Pancreas (tissue), 10 donors: ENCODE measurements at places on chromosomes 16 and 17. TPM values are rescaled to one million over a fixed set of nuclear protein-coding genes. Genes with fewer than 3 reads are reported as not detected.
A peak's percentile ranks its signal among the peaks of the same experiment; 100 is the strongest.

DNA sequence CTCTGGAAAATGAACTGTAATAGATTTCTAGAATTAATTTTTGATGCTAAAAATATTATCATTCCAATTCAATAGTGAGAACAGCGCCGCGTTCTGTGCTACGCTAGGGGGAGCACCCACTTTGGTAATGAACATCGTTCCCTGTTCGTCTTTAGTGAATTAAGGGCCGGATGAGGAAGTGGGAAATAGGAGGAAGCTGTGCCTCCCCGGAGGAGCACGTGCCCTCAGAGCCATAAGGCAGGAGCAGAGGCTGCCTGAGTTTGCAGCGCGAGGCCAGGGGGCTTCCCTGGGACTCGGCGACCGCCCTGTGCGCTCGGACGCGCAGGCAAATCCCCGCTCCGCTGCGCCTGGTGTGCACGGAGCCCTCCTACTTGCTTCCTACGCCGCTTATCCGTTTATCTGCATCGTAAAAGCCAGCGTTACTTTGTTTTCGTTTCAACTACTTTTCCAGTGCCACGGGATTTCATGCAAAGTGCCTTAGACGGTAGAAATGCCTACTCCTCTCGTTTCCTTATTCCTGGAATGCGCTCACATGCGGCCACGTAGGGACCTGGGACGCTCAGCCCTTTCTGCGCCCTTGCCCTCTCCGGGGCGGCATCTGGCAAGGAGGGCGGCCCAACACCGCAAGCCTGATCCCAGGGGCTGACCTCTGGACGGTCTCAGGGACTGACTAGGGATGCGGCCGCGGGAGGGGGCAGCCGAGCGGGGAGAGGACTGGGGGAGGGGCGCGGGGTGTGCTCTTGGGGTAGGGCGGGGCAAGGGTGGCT lies 76.4 kb downstream of the KCNJ12 start:
- no peak overlapping the region for H3K4me3 ChIP-seq
- peaks cover 6% of the 10 kb centered on the region for H3K4me1 ChIP-seq
- H3K27me3 ChIP-seq: peaks cover 6% of the 10 kb centered on the region
- no peak overlapping the region for H3K27ac ChIP-seq
- no peaks in the 10 kb centered on the region for H3K36me3 ChIP-seq

DNA sequence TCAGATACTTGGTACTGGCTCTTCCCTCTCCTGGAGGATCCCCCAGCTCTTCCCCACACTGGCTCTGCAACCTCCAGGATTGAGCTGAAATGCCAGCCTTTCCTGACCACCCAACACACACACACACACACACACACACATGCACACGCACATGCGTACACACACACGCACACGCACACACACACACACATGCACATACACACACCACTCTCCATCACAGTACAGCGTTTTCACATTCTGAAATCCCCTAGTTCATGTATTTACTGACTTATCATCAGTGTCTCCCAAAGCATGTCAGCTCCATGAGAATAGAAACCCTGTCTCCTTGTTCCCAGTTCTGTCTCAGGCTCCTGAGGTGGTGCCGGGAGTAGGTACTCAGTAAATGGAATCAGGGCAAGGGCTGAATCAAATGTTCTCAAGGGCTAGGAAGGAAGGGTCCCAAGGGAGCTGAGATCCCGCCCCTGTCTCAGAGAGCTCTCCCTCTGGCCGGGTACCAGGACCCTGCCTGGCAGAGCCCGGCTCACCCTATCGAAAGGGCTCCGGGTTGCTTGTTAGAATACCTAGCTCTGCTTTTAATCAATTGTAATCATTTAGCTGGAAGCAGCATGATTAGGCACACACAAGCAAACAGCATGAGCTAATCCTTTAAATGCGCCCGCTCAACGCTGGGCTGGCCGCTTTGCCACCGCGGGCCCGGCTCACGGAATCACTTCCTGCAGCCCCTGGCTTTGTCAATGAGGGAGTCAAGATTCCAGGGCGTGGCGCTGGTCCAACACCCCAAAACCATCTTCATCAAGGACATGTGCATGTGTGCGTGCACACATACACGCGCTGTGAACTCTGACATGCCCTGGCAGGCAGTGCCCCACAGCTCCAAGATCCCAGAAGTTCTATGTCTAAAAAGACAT lies 140.7 kb downstream of the C16orf78 start:
- H3K27ac ChIP-seq: no peak overlapping the region
- no peaks in the 10 kb centered on the region for H3K27me3 ChIP-seq
- H3K4me1 ChIP-seq: no peaks in the 10 kb centered on the region

DNA sequence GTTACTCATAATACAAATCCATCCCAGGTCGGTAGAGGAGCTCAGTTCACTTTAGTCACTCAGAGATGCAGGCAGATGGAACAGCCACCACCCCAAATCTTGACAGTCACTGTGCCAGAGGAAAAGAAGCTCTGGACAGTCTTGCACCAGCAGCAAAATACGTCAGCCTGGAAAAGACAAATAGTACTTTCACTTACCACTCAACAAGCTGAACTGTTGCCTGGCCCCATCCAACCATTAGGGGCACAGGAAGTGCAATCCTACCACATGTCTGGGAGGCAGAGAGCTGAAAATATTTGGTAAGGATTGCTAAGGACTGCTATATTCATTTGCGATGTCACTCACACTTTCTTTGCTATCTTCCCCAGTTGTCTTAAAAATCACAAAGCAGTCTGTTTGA lies 239.1 kb upstream of the TOX3 start:
- no peaks in the 10 kb centered on the region for H3K27me3 ChIP-seq
- H3K4me1 ChIP-seq: no peaks in the 10 kb centered on the region
- no peaks in the 10 kb centered on the region for H3K36me3 ChIP-seq
- no peak for DNase-seq

DNA sequence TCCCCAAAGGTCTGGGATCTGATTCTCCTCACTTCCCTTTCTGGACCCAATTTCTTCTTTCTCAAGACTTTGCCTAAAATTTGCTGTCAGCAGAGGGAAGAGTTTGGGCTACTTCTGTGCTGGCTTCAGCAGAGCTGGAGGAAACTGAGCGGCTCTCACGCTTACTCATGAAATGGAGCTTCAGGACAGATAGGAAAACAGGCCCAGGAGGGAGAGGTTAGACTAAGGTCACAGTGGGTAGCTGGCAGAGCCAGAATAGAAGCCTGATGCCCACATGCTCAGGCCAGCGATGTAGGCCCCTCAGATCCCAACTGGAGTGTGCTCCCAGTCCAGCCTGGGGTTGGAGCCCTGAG lies 593 bp downstream of the SLC38A7 start:
- peak overlapping the region; percentile 61 for H3K4me3 ChIP-seq
- no peaks in the 10 kb centered on the region for H3K36me3 ChIP-seq
- no peaks in the 10 kb centered on the region for H3K27me3 ChIP-seq
- peak overlapping the region; percentile 63 for H3K27ac ChIP-seq
- no peaks in the 10 kb centered on the region for H3K4me1 ChIP-seq

Gene SLC16A3
- total RNA-seq: 1.7 TPM

Gene TBC1D3D
- total RNA-seq: not detected

GRCh38 chr17:6097005-6097279 lies 26.8 kb downstream of the WSCD1 start:
- H3K4me3 ChIP-seq: no peak overlapping the region
- no peaks in the 10 kb centered on the region for H3K36me3 ChIP-seq
- H3K27me3 ChIP-seq: no peaks in the 10 kb centered on the region
- no peaks in the 10 kb centered on the region for H3K4me1 ChIP-seq
- no peak for DNase-seq

DNA sequence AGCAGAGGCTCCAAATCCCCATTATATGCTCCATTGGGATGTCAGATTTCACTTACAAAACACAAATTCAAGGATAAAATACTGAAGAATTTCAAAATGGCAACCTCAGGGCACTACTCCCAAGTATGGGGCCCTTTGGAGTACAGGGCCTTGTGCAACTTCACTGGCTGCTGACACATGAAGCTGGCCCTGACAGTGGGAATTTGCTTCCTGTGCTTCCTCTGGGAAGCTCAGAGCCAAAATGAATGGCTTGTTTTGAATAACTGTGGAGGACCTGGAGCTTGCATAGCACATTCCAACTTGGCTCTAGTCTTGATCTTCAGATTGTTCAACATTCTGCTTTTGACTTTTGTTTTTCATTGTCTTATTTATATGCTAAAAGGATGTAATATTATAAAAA lies 52.3 kb upstream of the HNF1B start:
- H3K27me3 ChIP-seq: no peaks in the 10 kb centered on the region
- H3K4me1 ChIP-seq: no peaks in the 10 kb centered on the region
- no peak for DNase-seq
- no peak overlapping the region for H3K4me3 ChIP-seq
- H3K36me3 ChIP-seq: no peaks in the 10 kb centered on the region

- no peaks in the 10 kb centered on the region for H3K36me3 ChIP-seq
- H3K27ac ChIP-seq: no peak overlapping the region
- H3K4me1 ChIP-seq: no peaks in the 10 kb centered on the region
- no peak for DNase-seq
- no peak overlapping the region for H3K4me3 ChIP-seq
Observed at GRCh38 chr16:52229471-52229870, 317.5 kb downstream of the TOX3 start.
